ENCODE measurements at places on chromosomes 6 and 20. TPM values are rescaled to one million over a fixed set of nuclear protein-coding genes. Genes with fewer than 3 reads are reported as not detected.

The MOXD1 gene
- not detected for total RNA-seq

The FUT9 gene
- under 0.01 TPM for total RNA-seq

The PDYN gene
- not detected for total RNA-seq

The MUC22 gene
- not detected for total RNA-seq

The IP6K3 gene
- total RNA-seq, result 2.9 TPM

- H3K27ac ChIP-seq, result no peak overlapping the region
- peaks cover 16% of the 10 kb centered on the region for H3K4me1 ChIP-seq
- no peak overlapping the region for H3K4me3 ChIP-seq
- peaks cover 73% of the 10 kb centered on the region for H3K27me3 ChIP-seq
Measured at GRCh38 chr6:10882657-10883171, 873 bp upstream of the GCM2 start.

DNA sequence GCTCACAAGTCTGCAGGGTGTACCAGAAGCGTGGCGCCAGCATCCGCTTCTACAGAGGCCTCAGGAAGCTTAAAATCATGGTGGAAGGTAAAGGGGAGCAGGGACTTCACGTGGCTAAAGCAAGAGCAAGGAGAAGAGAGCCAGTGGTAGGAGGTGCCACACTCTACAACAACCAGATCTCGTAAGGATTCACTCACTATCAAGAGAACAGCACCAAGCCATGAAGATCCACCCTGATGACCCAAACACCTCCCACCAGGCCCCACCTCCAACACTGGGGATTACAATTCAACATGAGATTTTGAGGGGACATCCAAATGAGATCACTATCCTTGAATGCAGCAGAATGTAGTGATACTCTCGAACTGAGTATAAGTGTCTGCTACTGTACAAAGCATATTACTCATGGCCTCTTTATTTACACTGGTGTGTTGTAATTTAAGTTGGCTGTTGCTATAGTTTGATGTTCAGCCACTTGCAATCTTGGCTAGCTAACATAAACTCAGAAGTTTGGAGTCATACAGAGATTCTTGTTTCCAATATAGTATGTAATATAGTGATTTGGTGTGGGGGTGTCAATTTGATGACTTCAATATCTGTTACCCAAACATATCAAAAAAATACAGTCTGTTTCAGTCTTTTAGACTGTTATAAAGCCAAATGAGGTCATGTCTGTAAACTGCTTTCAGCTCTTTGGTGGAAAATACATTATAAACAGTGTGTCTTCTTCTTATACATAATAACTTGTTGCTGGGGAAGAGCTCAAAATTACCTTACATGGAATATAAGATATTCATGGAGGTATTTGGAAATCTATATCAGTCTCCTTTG lies 39.4 kb upstream of the MYLIP start:
- no peak for DNase-seq
- H3K27ac ChIP-seq, result no peak overlapping the region
- no peaks in the 10 kb centered on the region for H3K4me1 ChIP-seq
- H3K4me3 ChIP-seq, result no peak overlapping the region

DNA sequence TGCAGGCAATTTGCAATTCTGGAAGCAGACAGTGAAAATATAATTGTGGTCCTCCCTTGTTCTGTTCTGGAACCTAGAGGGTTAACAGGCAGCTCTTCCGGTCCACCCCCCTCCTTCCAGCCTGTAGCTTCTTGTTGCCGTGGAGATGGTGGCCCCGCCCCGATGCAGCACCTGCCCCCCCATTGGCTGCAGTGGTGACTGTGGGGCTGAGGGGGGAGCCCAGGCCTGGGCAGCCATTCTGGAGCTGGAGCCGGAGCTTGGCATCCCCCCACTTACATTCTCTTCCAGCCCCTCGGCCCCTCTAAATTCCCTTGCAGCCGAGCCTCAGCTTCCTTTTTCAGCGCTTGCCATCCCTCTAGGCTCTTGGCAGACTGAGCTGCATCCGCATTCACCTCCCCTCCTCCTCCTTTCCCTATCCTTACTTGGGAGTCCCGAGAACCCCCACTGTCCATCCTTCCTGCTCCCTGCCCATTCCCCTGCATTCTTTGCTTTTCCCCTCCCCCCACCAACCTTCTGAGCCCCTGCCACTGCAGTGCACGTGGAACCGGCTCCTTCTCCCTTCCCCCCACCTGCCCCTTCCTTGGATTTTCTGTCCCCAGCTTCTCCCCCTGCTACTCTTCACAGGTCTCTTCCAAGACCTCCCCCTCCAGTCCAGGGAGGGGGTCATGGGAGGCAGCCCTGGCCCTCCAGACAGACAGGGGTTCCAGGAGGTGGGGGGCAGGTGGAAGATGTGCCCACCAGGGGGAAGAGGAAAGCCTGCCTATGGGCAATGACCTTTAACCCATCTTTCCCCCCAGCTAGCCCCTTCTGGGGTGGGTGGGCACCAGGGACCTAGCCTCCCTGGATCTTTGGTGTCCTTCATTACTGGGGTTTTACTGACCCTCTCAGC lies 11.4 kb downstream of the SYNGAP1 start:
- peak overlapping the region; percentile 90 for H3K27ac ChIP-seq
- H3K36me3 ChIP-seq, result no peaks in the 10 kb centered on the region
- H3K4me1 ChIP-seq, result peaks cover 45% of the 10 kb centered on the region
- DNase-seq, result peak; percentile 68
- H3K4me3 ChIP-seq, result peak overlapping the region; percentile 15
- H3K27me3 ChIP-seq, result no peaks in the 10 kb centered on the region

- no peak overlapping the region for H3K27ac ChIP-seq
- DNase-seq, result no peak
- H3K27me3 ChIP-seq, result no peaks in the 10 kb centered on the region
- H3K4me3 ChIP-seq, result no peak overlapping the region
Measured at GRCh38 chr6:150320442-150320841, 48.4 kb upstream of the IYD start.

Data from transverse colon (tissue), 4 donors.